ENCODE measurements at places on chromosomes 5 and 9. TPM values are rescaled to one million over a fixed set of nuclear protein-coding genes. Genes with fewer than 3 reads are reported as not detected.

- DNase-seq, result no peak
Observed at GRCh38 chr5:88957013-88957412, 74.0 kb upstream of the MEF2C start.

DNA sequence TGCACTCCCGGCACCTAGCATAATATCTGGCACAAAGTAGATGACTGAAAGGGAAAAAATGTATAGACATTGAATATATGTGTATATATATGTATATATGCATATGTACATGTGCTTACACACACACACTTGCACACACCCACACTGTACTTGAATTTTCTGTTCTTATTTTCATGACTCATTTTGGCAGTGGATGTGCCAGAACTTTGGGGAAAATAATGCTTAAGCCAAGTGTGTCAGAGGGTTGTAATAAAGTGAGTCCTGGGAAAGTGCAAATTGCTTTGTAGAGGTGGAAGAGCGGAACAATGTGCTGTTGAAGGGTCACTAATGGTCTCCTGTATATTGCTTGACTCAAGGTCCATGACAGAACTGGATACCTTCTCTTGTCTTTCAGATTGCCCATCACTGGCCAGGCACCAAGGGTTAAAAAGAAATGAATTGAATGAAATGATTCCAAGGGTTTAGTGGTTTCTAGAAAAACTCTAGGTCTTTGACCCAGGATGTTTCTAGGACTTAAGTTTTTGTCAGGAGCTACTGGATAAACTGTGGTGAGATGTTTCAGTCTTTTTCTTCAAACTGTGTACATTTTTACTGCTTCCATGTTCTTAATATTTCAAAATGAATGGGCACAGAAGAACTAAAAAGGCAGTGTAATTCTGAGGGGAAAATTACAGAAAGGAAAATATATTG is 129.9 kb upstream of the MOCS2 start:
- DNase-seq, result peak; percentile 39

GRCh38 chr5:151212406-151212798 is 11.5 kb downstream of the CCDC69 start:
- no peak for DNase-seq

GRCh38 chr5:81971111-81971711 is 612 bp upstream of the ATG10 start:
- DNase-seq, result peak; percentile 21

DNA sequence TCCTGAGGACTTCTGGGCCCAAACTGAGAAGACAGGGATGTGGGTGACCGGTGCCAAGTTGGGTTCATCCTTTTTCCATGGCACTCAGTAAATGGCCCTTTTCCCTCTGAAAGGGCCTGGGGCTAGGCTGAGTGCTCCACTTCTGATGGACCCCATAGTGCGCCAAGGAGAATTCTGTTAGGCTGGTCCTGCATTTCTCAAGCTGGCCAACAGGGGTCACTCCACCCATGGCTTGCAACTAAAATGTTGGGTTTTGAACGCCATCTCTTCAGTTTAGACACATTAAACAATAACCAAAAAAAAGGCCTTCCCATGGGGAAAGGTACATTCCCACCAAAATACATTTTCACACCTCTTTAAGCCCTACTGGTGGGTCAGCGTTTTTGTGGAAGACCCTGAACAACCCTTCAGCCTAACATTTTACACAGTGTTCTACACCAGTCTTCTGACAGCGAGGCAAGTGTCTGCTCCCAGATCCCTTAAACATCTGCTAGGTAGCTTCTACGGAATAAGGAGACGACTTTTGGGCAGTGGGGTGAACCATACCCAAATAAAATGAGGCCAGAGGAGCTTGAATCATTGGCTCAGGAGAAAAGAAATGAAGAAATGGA is 27.3 kb downstream of the CNTFR start:
- DNase-seq, result no peak

GRCh38 chr9:96719521-96719920 is 58.4 kb downstream of the ZNF510 start:
- DNase-seq, result no peak

DNA sequence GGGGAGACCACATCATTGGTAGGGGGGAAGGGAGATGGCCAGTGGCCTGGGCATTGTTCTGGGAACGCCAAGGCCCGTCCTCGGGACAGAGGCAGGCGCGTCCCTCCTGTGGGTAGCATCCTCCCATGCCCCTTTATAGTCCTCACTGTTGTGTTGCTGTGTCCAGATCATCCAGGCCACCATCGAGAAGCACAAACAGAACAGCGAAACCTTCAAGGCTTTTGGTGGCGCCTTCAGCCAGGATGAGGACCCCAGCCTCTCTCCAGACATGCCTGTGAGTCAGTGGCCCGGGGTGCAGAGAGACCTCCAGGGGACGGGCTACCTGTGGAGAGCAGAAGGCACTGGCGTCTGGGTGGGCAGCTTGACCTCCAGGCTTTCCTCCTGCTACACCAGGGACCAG is 38.4 kb upstream of the SUSD3 start:
- DNase-seq, result no peak

DNA sequence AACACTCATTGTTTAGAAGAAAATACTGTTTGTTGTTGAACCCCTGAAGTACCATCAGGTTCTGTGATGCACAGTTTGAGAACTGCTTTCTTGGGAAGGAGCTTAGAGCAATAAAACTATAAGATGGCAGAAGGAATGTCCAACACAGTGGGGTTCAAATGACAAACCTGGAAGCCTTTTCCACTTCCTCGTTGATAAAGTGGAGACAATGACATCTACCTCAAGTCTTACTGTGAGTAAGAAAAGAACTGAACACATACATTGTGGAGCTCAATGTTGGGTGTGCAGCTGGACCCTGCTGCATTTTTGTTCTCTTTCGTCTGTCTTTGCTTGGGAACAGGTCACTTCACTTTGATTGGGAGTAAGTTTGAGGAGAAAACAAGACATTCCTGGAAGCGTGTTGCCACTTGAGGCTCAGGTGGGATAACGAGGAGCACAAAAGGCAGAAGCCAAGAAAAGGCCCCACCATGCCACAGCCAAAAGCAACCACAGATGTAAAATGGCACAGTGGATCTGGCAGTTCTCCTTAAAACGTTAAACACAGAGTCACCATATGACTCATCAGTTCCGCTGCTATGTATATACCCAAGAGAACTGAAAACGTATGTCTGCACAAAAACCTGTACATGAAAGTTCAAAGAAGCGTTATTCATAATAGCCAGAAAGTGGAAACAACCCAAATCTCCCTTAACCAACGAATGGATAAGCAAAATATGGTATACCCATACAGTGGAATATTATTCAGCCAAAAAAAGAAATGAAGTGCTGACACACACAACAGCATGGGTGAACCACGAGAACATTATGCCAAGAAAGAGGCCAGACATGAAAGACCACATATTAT is 42.9 kb upstream of the SUB1 start:
- DNase-seq, result peak; percentile 84

Gene C9orf50
- total RNA-seq, result not detected

- DNase-seq, result no peak
Observed at GRCh38 chr5:170206216-170206615, 26.6 kb upstream of the C5orf58 start.

- peak; percentile 45 for DNase-seq
Observed at GRCh38 chr9:129111528-129112151, 425 bp downstream of the PTPA start.

Gene ITGA2
- total RNA-seq, result 83.6 TPM

DNA sequence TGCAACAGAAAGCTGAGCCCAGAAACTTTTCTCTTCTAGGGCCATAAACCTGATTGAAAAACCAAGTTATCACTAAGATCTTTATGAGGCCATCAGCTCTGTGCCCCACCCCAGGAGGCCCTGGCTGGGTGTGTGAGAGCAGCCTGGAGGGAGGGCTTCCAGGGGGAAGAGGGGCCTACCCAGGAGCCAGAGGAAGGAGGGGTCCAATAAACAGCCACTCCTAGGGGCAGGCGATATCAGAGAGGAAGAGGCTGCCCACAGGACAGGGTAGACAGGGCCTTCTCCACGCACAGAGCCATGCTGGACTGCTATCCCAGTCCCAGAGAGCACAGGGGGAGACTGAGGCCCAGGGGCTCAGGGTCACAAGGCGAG is 4.5 kb upstream of the CDX1 start:
- no peak for DNase-seq

GRCh38 chr5:11851416-11851815 is 52.8 kb downstream of the CTNND2 start:
- no peak for DNase-seq

DNA sequence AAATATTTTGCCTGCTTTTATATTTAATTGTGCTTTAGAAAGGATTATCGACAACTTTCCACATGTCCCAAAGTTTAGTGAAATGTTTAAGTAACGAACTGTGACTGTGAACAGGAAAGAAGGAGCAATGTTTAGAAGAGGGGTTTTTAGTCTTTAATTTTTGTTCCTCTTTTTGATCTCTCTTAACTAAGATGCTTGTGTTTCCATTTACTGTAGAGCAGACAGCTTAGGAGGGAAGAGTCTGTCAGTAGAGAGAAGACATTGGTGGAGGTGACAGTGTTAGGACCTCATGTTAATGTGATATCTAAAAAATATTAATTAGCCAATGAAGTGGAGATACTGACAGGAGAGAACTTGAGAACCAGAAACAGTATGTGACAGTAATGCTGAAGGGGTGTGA is 92.2 kb downstream of the RASGRF2 start:
- DNase-seq, result no peak

GRCh38 chr5:14041528-14042192 is 97.2 kb upstream of the DNAH5 start:
- peak; percentile 49 for DNase-seq

- no peak for DNase-seq
Observed at GRCh38 chr5:146588331-146589027, 72.5 kb upstream of the GPR151 start.

GRCh38 chr5:80382488-80382887 is 25.4 kb upstream of the ZFYVE16 start:
- no peak for DNase-seq

GRCh38 chr5:115683081-115683480 is 57.2 kb upstream of the TMED7 start:
- no peak for DNase-seq

Measured in IMR-90 (cell line).